ENCODE measurements at places on chromosomes 4 and X. TPM values are rescaled to one million over a fixed set of nuclear protein-coding genes. Genes with fewer than 3 reads are reported as not detected.

The SLC7A11 gene
- 4.5 TPM for total RNA-seq

The GAGE12E gene
- total RNA-seq: not detected

GRCh38 chrX:103730796-103731493 lies 20.2 kb downstream of the TMEM31 start:
- DNase-seq: no peak

GRCh38 chr4:26878794-26879391 lies 18.3 kb downstream of the STIM2 start:
- peak; percentile 40 for DNase-seq

DNA sequence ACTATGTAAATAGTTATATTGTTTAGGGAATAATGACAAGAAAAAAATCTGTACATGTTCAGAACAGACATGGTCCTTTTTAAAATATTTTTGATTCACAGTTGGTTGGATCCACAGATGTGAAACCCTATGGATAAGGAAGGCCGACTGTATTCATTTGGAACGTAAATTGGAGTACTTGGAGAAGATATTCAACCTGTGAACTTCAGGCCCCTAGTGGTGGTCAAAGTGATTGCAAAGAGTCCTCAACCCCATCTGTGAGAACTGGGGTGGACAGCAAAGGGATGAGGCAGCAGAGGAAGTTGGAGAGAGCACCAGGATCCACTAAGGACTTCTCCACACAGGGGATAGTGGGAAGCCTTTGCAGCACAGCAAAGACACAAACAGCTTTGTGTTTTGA lies 6.2 kb upstream of the CXCL13 start:
- DNase-seq: peak; percentile 29

DNA sequence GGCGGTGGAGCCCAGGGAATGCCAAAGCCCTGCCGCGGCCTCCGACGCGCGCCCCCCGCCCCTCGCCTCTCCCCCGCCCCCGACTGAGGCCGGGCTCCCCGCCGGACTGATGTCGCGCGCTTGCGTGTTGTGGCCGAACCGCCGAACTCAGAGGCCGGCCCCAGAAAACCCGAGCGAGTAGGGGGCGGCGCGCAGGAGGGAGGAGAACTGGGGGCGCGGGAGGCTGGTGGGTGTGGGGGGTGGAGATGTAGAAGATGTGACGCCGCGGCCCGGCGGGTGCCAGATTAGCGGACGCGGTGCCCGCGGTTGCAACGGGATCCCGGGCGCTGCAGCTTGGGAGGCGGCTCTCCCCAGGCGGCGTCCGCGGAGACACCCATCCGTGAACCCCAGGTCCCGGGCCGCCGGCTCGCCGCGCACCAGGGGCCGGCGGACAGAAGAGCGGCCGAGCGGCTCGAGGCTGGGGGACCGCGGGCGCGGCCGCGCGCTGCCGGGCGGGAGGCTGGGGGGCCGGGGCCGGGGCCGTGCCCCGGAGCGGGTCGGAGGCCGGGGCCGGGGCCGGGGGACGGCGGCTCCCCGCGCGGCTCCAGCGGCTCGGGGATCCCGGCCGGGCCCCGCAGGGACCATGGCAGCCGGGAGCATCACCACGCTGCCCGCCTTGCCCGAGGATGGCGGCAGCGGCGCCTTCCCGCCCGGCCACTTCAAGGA lies at the start of gene FGF2:
TSS of gene FGF2 (plus strand) at position 279 of the 705 bp plus-strand sequence. CDS start at position 623, 344 bp downstream.
- peak; percentile 26 for DNase-seq

The EVC2 gene
- total RNA-seq: 1.3 TPM

The MAGEA10 gene
- total RNA-seq: not detected

DNA sequence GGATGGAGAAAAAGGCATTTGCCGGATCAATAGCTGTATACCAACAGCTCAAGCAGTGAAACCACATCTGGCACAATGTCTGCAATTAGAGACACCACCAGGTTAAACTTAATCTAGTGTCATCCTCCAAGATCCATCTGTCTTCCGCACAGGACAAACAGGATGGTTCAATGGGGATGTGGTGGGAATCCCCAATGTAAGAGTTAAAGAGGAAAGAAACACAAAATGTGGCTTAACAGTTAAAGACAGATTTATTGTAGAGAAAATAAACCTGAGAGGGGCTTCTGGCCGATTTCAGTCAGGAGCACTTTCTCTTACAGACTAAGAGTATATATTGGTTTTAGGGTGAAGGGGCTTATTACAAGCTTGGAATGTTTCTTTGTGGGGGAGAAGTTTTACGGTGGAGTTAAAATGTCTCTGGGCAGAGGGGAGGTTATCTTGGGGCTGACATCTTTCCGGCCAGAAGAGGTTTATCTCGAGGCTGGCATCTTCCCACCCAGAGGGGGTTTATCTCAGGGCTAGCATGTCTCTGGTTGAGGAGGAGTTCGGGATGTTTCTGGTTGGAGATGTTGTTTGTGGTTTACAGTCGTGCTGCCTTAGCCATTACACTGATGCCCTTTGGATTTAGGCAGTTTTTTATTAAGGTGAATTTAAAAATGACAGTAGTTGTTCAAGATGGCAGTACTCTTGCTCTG lies 61.7 kb downstream of the KANTR start:
- DNase-seq: no peak

GRCh38 chr4:35520059-35520458 lies 724.3 kb downstream of the ARAP2 start:
- DNase-seq: no peak

DNA sequence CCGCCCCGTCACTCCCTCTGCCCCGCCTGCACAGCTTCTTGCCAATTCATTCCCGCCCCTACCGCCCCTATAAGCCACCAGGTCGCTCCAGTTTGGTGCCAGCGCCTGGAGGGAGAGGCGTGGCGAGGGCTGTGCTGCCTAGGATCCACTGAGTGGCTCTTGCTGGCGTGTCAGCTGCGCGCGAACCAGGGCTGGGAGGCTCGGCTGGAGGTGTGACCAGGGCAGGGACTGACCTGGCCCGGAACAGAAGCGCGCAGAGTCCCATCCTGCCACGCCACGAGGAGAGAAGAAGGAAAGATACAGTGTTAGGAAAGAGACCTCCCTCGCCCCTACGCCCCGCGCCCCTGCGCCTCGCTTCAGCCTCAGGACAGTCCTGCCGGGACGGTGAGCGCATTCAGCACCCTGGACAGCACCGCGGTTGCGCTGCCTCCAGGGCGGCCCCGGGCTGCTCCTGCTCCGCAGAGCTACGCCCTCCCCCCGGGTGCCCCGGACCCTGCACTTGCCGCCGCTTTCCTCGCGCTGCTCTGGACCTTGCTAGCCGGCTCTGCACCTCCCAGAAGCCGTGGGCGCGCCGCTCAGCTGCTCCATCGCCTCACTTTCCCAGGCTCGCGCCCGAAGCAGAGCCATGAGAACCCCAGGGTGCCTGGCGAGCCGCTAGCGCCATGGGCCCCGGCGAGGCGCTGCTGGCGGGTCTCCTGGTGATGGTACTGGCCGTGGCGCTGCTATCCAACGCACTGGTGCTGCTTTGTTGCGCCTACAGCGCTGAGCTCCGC lies at the start of gene GPR78:
TSS of gene GPR78 (plus strand) at position 72 of the 773 bp plus-strand sequence. CDS start at position 663, 591 bp downstream.
- DNase-seq: peak; percentile 60

The STK32B gene
- total RNA-seq: not detected

Data from activated CD8-positive, alpha-beta T cell treated with anti-CD3 and anti-CD28 coated beads for 36 hours (primary cell).